ENCODE measurements at places on chromosomes 11 and 22. TPM values are rescaled to one million over a fixed set of nuclear protein-coding genes. Genes with fewer than 3 reads are reported as not detected.

DNA sequence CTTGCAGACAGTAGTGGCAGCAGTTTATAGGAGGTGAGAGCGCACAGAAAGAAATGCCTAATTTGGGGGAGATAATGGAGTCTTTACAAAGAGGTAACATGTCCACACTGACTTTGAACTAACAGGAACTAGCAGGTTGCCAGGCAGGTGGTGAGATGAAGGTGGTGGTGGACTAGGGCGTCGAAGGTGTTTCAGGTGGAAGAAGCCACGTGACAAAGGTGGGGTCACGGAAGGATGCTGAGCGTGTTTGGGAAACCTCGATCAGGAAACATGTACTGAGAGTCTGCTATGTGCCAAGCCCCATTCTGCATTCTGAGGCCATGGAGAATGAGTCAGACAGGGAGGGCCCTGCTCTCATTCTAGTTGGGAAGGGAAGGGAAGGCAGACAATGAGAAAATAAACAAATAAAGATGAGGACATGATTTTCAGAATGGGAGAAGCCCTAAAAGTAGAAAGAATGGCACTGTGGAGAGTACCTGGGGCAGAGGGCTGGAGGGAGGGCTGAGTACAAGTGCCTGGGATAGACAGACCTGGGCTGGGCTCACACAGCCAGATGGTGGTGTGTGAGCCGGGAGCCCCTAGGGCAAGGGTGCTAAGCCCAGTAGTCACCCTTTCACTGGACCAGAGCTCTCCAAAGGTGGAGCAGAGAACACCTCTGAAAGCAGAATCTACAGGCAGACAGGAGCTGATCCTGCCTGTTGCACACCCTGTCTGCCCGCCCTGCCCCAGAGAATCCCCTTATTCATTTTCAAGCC, 16.2 kb upstream of the NNMT start:
- H3K4me3 ChIP-seq: no peak overlapping the region
- peaks cover 10% of the 10 kb centered on the region for H3K27me3 ChIP-seq
- DNase-seq: no peak
- peaks cover 27% of the 10 kb centered on the region for H3K4me1 ChIP-seq

DNA sequence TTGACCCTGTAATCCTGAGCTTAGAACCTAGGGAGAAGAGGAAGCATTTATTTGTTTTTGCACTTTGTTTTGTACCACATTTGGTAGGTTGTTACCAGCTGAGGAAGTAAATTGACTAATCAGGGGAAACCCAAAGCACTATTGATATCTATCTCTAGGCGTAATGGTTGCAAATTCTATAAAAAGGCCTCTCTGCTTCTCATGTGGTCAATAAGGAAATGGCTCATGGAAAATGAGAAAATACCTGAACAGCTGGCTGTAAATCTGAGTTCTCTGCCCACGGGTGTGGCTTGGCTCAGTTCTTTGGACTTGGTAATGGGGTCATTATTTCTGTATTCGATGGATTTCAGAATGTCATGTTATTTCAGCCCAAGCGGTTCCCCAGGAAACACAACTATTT, 42.4 kb downstream of the BARX2 start:
- no peak for DNase-seq

DNA sequence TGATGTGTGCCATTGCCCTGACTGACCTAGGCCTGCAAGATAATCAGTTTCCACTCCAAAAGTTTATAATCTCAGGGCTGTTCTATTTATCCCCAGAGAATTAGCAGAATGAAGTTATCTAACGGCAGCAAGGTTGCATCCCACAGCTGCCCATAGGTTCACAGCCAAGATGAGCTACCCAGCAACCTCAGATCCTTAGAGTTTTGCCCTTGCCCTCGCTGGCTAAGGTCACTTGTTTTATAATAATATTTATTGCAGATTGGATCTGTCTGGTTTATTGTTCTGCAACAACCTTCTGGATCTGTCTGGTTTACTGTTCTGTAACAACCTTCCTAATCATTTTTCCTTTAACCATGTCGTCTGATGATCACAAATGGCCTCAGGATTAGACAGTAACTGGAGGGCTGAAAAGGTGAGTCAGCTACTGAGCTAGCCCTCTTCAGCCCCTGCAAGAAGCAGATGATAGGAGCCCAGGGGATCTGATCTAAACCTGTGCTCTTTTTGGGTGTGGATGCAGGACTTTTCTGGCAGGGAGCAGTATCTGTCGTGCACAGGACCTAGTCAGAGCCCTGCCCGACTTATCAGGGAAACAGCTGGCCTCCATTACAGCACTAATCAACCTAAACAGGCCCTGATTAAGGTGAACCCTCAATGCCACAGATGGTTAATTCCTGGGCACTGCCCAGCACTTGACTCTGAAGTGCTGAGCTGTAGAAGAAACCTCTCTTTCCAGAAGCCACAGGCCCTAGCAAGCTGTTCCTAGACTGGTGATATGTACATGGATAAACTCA, 642.9 kb upstream of the KIRREL3 start:
- H3K4me1 ChIP-seq: no peaks in the 10 kb centered on the region
- no peak overlapping the region for H3K27ac ChIP-seq
- H3K4me3 ChIP-seq: no peak overlapping the region
- H3K36me3 ChIP-seq: no peaks in the 10 kb centered on the region
- DNase-seq: no peak
- H3K27me3 ChIP-seq: no peaks in the 10 kb centered on the region

GRCh38 chr22:26235792-26236487, 66.7 kb downstream of the SEZ6L start:
- no peak overlapping the region for H3K4me3 ChIP-seq
- H3K27me3 ChIP-seq: peaks cover 92% of the 10 kb centered on the region
- no peak overlapping the region for H3K27ac ChIP-seq
- DNase-seq: no peak

GRCh38 chr11:19934828-19935259, 222.2 kb downstream of the NAV2 start:
- DNase-seq: no peak
- H3K27me3 ChIP-seq: no peaks in the 10 kb centered on the region
- H3K27ac ChIP-seq: no peak overlapping the region
- peaks cover 24% of the 10 kb centered on the region for H3K36me3 ChIP-seq
- peaks cover 20% of the 10 kb centered on the region for H3K4me1 ChIP-seq

- H3K4me1 ChIP-seq: peaks cover 18% of the 10 kb centered on the region
- DNase-seq: peak; percentile 49
- H3K36me3 ChIP-seq: no peaks in the 10 kb centered on the region
- no peak overlapping the region for H3K4me3 ChIP-seq
- peak overlapping the region; percentile 36 for H3K27ac ChIP-seq
Observed at GRCh38 chr22:25970374-25970911, 198.8 kb upstream of the SEZ6L start.

DNA sequence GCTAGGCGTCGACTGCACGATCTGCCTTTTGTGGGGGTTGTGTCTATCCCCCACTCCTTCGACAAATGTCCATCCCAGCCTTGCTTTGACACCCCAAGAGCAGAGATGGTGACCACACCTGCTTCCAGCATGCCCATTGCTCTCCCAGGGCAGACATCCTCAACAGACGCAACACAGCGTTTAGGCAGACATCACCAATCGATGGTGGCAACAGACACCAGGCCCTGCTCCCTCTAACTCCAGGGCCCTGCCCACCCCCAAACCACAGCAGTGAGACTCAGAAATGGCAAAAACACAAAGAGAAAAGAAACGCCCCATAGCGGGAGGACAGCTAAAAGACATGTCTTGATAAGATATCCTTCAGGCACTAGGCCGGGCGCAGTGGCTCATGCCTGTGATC, 150.9 kb downstream of the CRYBB2 start:
- peaks cover 52% of the 10 kb centered on the region for H3K4me1 ChIP-seq
- peaks cover 19% of the 10 kb centered on the region for H3K36me3 ChIP-seq
- H3K27me3 ChIP-seq: no peaks in the 10 kb centered on the region
- H3K4me3 ChIP-seq: no peak overlapping the region

DNA sequence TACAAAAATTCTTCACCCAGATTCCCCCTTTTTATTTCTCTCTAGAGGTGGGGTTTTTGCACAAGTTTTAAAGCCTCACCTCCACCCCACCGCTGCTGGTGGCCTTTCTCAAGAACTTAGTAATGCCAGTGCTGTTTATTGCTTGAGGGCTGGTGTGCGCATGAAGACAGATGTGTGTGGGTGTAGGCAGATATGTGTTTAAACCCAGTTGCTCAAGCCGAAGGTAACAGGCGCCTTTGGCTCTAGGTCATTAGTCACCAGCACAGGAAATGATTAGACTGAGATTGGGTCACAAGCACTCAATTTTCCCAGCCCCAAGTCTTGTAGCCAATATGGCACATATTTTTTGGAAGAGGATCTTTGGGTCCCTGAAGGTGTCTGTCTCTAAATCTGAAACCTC, 2.7 kb upstream of the CLMP start:
- peaks cover 98% of the 10 kb centered on the region for H3K27me3 ChIP-seq
- DNase-seq: no peak
- H3K27ac ChIP-seq: no peak overlapping the region
- peaks cover 29% of the 10 kb centered on the region for H3K4me1 ChIP-seq
- H3K36me3 ChIP-seq: no peaks in the 10 kb centered on the region

- peak; percentile 85 for DNase-seq
- peak within 1 kb of the TSS; percentile 93 for H3K4me3 ChIP-seq
- peaks cover 21% of the 10 kb centered on the region for H3K4me1 ChIP-seq
Observed at GRCh38 chr22:50342651-50343540, at the start of gene PPP6R2. PPP6R2 (plus strand) TSS chr22:50343327; CDS start chr22:50393909, 50,582 bp downstream.

- H3K27ac ChIP-seq: peak overlapping the region; percentile 76
- DNase-seq: no peak
- H3K36me3 ChIP-seq: no peaks in the 10 kb centered on the region
- no peaks in the 10 kb centered on the region for H3K27me3 ChIP-seq
- no peak overlapping the region for H3K4me3 ChIP-seq
Observed at GRCh38 chr11:61833471-61833870, 5.4 kb downstream of the FADS2 start.

DNA sequence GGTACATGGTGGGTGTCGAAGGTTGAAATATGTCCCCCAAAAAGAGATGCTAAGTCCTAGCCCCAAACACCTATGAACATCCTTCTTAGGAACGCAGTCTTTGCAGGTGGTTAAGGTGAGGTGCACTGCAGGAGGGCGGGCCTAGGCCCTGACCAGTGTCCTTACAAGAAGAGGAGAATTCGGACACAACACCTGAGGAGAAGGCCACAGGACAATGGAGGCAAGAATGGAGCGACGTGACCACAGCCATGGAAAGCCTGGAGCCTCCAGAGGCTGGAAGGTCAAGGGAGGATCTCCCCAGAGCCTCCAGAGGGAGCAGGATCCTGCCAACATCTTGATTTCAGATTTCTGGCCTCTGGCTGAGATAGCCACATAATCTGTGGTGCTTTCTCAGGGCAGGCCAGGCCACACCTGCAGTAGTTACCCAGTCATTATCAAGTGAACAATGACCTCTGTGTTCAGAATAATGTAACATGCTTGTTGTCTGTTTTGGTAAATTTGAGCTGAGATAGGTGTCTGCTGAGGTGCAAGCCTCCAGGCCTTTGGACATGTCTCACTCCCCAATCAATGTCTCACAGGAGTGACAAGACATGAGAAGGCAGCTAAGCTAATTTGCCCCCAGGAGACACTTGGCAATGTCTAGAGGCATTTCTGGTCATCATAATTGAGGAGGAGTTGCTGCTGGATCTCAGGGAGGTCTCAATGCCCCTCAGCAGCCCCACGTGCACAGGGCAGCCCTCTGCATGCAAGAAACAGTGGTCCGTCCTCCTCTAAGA, 498.9 kb downstream of the BRD1 start:
- H3K27me3 ChIP-seq: peaks cover 92% of the 10 kb centered on the region
- no peaks in the 10 kb centered on the region for H3K4me1 ChIP-seq
- no peaks in the 10 kb centered on the region for H3K36me3 ChIP-seq
- H3K27ac ChIP-seq: no peak overlapping the region
- H3K4me3 ChIP-seq: no peak overlapping the region

- no peak overlapping the region for H3K27ac ChIP-seq
- no peak overlapping the region for H3K4me3 ChIP-seq
Observed at GRCh38 chr11:94560834-94561233, 6.3 kb upstream of the PIWIL4 start.

DNA sequence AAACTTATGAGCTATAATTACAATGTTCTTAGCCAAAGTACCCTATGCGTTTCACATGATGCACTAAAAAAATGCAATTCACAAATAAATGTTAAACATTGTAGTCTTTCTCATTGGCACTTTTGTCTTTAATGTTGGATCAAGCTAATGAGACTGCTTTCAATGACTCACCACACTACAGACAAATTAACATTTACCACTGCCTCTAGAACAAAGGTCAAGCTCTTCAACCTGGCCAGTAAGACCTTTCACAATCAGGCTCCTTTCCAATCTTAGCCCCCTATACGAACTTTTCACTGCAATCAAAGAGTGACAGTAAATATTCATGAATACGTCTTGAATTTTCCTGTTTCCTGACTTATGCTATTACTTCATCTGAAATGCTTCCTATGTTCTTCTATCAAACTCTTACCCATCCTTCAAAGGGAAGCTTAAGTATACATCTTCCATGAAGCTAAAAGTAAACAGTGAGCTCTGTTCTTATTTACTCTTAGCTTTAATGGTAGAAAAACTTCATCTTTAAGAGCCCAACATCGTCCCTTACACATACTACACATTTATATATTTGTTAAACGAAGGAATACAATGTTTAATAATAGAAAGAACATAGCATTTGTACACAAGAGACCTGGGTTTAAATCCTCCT, 326.6 kb upstream of the PITPNB start:
- no peaks in the 10 kb centered on the region for H3K36me3 ChIP-seq
- peak overlapping the region; percentile 22 for H3K27ac ChIP-seq
- H3K4me1 ChIP-seq: peaks cover 76% of the 10 kb centered on the region

DNA sequence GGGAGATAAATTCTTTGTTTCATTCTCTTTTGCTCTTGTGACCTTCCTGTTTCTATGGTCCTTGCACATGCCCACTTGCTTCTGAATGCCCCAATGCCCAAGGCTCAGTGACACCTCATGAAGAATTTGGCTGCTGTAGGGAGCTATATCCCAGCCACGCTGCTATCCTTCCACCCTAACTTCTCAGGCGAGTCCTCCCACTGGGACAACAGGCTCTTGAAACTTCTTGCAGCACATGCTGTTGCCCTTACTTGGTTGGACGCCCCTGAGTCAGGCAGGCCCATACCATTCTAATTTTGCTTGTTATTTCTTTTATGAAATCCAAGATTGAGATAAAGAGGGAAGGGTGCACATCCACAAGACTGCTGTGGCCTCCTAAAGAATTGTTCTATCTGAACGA, 57.6 kb upstream of the BLID start:
- no peak overlapping the region for H3K27ac ChIP-seq
- H3K27me3 ChIP-seq: no peaks in the 10 kb centered on the region
- no peak for DNase-seq
- H3K4me1 ChIP-seq: no peaks in the 10 kb centered on the region

The RTN4RL2 gene
- 1.3 TPM for total RNA-seq

The PTPRCAP gene
- 0.60 TPM for total RNA-seq

The FGF3 gene
- not detected for total RNA-seq

The SLC22A12 gene
- total RNA-seq: not detected

The RIMBP3C gene
- 0.08 TPM for total RNA-seq

Data from left ventricle myocardium inferior (tissue), 1 donor.